ENCODE measurements at places on chromosomes 7 and 10. TPM values are rescaled to one million over a fixed set of nuclear protein-coding genes. Genes with fewer than 3 reads are reported as not detected.

DNA sequence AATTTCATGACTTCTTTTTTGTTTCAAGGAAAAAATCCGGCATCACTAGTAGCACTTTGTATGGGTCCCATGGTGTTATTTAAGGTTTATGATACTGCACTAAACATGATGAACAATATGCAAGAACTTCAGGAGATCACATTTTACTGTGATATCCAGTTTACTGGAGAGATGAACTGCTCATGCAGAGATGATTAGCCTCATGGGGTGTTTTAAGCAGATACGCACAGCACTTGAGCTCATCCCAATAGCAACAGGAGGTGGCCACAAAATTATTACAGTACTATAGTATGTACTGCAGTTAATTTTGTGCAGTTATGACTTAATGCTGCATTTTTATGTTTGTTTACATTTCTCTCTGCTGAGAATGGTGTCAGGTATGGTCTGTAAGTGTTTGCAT, 303.7 kb upstream of the PCDH15 start:
- no peak for DNase-seq

The ZP3 gene
- polyA plus RNA-seq, result 3.4 TPM

GRCh38 chr10:27088119-27089044, 11.9 kb downstream of the ANKRD26 start:
- DNase-seq, result no peak

DNA sequence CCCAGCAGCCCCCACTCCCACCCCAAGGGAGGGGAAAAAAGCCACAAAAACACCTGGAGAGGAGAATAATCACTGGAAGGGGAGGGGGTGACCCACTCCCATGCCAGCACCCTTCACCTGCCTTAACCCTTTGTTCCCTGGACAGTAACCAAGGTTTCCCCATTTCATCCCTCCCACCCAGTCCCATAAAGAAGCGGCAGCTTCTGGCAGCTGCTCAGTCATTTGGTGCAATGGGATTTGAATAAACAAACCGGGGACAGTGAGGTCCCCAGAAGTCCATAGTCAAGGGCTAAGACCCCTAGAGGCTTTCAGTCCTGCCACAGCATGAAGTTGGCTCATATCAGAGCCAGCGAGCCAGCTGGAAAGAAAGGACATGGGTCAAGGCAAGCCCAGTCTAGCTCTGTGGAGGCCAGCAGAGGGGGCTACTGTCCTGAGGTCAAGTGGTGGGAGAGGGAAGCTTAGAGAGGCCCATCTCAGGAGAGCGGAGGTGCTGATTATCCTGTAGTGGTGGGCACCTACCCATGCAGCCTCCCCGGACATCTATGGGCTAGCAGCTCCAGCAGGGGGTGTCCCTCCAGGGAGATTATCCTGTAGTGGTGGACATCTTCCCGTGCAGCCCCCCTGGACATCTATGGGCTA, 58.9 kb upstream of the LBX1 start:
- DNase-seq, result no peak

GRCh38 chr7:155807065-155807671, 5.1 kb downstream of the SHH start:
- no peak for DNase-seq

DNA sequence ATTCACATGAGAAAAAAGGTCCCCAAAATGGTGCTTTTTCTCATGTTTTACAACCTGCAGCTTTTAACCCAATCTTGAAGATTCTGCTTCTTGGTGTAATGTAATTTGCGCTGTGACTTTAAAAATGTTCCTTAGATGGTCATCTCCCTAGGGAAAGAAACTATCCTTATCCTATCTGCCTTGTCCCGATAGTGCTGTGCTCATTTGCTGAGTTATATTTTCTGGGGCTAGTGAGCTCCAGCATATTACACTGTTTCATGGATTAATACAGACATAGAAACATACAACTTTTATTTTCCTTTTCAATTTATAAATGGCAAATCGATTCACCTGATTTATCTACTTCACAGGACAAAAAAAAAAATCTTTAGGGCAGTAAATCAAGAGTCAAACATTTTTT, 2.8 kb downstream of the WAPL start:
- DNase-seq, result no peak

The PARD3 gene
- polyA plus RNA-seq, result 75.2 TPM

The HECW1 gene
- polyA plus RNA-seq, result 6.9 TPM

DNA sequence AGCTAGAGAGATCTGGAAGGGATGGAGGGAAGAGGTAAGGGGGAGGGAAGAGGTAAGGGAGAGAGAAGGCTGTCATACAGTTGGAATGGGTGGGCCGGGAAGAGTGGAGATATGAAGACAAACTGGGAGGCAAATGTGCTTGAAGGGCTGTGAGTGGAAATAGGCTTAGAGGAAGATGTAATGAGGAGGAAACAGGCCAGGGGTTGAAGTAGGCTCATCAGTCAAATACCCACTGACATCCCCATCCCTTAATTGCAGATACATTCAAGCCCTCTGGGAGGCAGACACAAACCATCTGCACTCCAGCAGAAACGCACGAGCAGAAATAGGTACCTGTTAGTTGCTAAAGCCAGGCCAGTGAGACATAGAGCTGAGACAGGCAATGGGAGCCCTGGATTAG, 2.1 kb downstream of the SYNPO2L start:
- no peak for DNase-seq

The TUBAL3 gene
- polyA plus RNA-seq, result 0.39 TPM

DNA sequence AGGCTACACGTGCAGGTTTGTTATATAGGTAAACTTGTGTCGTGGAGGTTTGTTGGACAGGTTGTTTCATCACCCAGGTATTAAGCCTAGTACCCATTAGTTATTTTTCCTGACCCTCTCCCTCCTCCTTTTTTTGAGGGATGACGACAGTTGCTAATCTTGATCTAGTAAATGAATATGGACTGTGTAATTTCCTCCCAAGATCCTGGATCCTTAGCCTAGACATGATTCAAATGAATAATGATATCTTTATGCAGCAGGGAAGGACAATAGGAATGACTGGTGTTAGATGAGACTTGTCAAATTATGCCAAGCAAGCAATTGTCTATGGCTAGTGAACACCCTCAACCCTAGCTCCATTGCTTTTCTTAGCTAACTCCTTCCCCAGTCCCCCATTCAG, 156.2 kb downstream of the PLPP4 start:
- DNase-seq, result no peak

DNA sequence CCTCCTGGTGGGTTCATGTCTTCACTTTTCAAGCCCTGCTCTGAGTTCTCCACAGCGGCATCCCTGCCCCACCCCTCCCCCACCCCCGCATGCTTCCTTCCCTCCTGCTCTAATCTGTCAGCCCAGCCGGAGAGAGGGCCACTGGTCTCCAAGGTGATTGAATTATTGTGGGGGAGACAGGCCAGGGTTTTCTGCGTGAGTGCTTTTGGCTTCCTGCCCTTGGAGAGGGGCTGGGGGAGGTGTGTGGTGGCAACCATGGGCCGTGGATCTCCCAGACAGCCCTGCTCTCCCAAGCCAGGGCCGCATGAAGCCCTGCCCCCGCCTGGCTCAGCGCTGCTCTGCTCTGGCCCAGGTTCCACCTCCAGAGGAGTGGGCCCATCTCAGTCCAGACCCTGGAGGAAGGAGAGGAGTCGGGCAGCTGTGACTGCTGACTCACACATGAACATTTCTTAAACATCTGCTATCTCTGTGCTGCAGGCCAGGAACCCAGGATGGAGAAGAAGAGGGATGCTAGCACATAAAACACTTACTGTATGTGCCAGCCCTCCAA, 109.9 kb downstream of the ZMIZ1 start:
- peak; percentile 87 for DNase-seq

DNA sequence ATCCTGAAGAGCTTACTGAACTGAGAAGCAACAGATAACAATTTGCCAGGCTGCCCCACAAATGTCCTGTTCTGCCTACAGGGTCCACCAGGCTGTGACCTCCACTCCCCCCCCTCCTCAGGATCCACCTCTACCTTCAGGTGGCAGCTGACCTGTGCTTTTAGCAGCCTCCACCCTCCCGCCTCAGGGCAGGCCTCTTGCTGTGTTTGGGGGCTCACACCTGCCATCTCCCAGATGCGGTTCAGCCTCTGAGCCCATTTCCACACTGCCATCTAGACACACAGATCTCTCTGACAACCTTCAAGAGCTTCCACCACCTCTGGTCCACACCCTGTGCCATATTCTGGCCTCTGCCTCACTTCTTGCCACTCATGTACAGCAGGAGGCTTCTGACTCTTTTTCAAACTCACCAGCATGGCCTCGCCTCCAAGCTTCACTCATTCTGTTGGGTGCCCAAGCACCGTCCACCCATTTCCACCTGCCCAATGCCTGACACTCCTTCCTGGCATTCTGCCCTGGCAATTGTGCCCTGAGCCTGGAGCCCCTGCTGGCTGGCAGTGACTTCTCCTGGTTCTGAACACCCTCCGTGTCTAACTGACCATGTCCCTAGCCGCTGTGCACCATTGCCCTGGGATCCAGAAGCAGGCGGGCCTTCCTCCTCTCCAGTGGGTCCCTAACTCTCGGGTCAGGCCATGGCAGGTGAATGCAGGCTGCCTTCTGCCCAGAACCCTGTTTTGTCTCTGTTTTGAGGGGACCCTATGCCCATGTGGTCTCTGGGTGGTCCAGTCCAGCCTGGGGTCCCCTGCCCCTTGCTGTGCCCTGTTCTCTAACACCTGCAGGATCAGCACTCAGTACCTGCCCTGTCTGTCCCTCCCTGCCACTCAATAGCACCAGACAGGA, 18.5 kb downstream of the TMEM72 start:
- DNase-seq, result no peak

The SOSTDC1 gene
- 57.1 TPM for polyA plus RNA-seq

The FMC1 gene
- 36.2 TPM for polyA plus RNA-seq

The DYDC2 gene
- polyA plus RNA-seq, result 1.8 TPM

- no peak for DNase-seq
Observed at GRCh38 chr10:63206576-63206975, 73.4 kb downstream of the NRBF2 start.

The PGAM2 gene
- polyA plus RNA-seq, result 2.2 TPM

DNA sequence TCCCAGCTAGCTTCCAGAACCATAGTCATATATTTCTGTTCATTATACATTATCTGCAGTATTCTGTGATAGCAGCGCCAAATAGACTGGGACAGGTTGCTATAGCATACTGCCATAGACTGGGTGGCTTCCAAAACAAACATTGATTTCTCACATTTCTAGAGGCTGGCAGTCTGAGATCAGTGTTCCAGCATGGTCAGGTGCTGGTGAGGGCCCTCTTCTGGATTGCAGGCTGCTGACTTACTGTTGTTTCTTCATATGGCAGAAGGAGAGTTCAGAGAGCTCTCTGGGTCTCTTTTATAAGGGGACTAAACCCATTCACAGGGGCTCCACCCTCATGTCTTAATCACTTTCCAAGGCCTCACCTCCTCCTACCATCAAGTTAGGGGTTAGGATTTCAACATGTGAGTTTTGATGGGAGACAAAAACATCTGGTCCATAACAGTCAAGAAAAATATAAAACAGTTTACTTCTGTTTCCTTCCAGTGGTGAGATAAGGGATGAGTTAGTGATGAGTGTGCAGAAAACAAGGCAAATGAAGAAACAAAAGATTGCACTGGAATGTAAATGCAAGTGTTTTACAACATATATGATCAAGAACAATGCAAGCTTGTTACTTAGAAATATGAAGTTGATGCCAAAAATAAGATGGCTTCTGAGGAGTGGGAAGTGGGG, 399.0 kb upstream of the C7orf33 start:
- DNase-seq, result no peak

DNA sequence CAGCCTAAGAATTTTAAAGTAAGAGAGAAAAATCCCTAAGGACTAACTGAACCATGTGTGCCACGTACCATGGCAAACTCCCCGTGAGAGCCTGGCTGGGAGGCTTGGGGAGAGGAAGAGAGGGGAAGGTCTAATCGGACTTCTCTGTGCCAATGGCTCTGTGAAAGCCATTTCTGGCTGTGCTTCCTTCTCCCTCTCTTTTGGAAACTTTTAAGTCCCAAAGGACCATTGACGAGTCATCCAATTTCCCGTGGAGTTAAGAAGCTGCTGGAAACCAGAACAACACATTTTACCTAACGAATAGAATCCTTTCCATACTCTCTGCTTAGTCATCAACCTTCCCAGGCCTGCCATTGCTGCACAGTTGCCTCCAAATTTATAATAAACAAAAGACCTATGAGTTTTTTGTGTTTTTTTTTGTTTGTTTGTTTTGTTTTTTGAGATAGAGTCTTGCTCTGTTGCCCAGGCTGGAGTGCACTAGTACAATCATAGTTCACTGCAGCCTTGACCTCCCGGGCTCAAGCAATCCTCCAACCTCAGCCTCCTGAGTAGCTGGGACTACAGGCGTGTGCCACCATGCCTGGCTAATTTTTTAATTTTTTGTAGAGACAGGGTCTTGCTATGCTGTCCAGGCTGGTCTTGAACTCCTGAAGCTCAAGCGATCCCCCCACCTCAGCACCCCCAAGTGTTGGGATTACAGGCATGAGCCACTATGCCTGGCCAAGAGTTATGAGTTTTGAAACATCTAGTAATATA, 13.2 kb downstream of the LAMB1 start:
- no peak for DNase-seq

DNA sequence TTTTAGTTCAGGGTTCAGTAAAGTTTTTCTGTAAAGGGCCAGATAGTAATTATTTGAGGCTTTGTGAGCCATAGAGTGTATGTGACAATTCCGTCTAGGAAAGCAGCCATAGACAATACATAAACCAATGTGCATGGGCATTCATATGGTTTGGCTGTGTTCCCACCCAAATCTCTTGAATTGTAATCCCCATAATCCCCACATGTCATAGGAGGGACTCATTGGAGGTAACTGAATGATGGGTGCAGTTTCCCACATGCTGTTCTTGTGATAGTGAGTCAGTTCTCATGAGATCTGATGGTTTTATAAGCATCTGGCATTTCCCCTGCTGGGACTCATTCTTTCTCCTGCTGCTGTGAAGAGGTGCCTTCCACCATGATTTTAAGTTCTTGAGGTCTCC, 29.9 kb downstream of the SEC61G start:
- no peak for DNase-seq

GRCh38 chr10:50335397-50335796, 84.1 kb upstream of the ASAH2 start:
- no peak for DNase-seq

DNA sequence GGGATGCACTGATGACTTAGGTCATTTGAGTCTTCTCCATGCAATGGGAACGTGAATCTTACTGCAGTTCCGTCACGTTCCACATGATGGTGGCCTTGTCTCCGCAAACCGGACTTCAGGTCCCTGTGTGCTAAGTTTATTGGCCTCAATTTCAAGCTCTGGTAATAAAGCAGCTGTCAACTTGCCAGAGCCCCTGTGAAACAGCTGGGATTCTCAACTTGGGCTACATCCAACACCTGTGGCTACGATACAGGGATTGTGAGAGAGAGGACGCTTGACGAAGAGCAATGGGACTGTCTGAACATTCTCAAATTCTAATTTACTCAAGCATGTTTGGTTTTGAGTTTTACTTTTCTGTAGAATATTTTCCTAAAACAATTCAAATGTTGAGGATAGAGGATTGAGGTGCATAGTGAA, 174.2 kb downstream of the PTN start:
- peak; percentile 68 for DNase-seq

DNA sequence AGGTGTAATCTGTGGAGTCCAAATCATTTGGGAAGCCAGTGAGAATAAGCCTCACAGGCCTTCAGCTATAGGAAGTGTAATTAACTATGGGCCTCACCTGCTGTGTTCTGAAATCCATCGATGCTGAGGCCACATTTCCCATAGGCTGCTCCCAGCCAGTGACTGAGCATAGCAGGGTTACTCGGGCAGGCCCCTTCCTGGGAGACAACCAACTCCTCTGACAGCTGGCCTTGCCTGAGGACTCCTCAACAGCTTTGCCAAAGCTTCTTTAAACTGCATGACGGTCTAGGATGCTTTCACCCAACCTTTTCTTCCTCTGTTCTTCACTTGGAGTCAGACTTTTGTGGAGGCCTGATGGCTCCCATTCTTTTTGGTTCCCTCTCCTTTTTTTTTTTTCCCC, 63.8 kb upstream of the SMNDC1 start:
- DNase-seq, result no peak

Measured in left renal cortex interstitium (tissue), 4 donors.